Sigmoid colon (tissue), 7 donors: ENCODE measurements at places on chromosomes 2 and 18. TPM values are rescaled to one million over a fixed set of nuclear protein-coding genes. Genes with fewer than 3 reads are reported as not detected.

The BMPR2 gene
- total RNA-seq = 74.9 TPM

The ROCK1 gene
- total RNA-seq = 86.7 TPM

The DLGAP1 gene
- total RNA-seq = 1.5 TPM

The NEU2 gene
- not detected for total RNA-seq

DNA sequence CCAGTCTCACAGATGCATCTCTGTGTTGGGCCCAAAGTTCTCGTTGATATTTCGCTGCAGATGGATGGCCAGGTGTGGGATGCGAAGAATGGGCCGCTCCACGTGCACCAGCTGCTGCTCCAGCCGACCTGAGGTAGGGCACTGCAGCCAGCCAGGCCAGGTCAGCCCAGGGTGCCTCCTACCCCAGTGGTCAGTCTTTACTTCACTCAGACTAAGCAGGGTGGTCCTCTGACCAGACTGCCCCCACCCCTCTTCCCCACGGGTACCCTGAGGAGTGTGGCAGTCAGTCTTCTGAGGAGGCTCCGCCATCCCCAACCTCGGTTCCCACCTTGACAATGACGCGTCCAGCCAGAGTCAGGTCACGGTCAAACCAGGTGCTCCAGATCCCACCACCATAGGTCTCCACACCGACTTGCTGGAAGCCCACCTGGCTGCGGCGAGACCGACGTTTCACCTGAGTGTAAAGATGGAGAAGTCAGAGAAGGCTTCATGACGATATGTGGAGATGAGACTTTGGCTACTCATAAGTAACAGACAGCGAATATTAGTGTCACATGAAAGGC lies 1.7 kb downstream of the DNPEP start:
- no peak for DNase-seq

The ASAP2 gene
- 56.5 TPM for total RNA-seq

DNA sequence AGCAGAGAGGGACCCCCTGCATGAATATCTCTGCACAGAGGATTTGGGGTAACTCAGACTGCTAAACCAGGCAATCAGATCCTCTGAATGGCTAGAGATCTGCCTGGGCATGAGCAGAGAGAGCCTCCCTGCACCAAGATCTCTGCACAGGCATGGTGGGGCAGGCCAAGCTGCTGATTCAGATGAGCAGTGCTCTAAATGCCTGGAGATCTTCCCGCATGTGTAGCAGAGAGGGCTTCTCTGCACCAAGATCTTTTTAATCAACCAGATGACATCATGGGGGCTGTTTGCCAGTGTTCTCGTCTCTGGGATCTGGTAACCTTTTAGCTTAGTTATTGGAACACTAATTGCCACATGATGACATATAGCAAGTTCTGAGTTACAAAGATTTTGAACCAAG lies 301.3 kb upstream of the GALNT5 start:
- DNase-seq = no peak

The ALPI gene
- not detected for total RNA-seq

The EIF2AK3 gene
- 9.4 TPM for total RNA-seq

DNA sequence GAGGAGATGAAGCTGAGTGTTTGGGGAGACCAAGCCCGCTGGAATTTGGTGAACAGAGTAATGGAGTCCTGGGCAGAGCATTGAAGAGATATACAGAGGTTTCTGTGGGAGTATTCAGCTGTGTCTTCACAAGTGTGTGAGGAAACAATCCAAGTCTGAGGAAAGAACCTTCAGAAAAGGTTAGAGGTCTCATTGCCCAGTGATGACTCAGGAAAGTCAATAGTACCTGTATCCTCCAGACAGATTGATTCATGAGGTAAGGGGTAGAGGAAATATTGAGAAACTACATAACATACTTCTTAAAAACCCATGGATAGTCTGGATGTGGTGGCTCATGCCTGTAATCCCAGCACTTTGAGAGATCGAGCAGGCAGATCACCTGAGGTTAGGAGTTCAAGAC lies 392.3 kb downstream of the GALNT13 start:
- no peak for DNase-seq

The SRD5A2 gene
- total RNA-seq = not detected

The FARSB gene
- 15.2 TPM for total RNA-seq

DNA sequence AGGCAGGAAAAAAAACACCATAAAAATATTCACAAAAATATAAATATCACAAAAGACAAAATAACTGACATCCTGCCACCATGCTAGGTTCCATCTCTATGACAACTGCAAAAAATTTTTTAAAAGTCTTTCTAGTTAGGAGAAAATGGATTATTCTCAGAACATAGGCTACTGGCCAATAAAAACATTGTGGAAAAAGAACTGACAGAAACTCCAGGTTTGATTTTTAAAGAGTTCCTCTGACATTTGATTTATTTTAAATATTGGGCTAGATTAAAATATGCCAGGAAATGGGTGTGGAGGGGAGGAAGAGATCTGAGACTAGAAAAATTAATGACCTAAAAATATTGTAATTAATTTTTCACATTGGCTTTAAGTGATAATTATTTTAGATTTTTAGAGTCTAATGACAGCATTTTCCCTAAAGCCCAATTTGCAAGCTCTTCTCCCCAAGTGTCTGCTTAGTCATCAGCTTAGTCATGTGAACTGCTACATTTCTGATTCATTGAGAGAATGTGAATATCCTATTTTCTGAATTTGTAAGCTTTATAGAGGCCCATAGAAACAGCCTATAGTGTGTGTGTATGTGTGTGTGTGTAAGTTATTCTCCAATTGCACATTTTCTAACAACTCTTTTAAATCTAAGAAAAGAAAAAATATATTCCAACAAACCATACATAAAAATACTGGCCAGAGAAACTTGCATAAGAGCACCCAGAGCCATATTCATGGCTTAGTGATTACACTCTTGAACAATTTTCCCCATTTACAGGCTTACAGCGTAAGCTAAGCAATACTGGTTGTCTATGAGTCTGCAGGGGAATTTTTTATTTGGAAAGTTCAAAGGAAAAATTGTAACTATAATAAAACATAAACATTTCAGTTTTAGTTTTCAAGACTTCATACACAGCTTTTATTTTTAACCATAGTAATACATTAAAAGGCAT lies 48.4 kb downstream of the TMEFF2 start:
- no peak for DNase-seq

DNA sequence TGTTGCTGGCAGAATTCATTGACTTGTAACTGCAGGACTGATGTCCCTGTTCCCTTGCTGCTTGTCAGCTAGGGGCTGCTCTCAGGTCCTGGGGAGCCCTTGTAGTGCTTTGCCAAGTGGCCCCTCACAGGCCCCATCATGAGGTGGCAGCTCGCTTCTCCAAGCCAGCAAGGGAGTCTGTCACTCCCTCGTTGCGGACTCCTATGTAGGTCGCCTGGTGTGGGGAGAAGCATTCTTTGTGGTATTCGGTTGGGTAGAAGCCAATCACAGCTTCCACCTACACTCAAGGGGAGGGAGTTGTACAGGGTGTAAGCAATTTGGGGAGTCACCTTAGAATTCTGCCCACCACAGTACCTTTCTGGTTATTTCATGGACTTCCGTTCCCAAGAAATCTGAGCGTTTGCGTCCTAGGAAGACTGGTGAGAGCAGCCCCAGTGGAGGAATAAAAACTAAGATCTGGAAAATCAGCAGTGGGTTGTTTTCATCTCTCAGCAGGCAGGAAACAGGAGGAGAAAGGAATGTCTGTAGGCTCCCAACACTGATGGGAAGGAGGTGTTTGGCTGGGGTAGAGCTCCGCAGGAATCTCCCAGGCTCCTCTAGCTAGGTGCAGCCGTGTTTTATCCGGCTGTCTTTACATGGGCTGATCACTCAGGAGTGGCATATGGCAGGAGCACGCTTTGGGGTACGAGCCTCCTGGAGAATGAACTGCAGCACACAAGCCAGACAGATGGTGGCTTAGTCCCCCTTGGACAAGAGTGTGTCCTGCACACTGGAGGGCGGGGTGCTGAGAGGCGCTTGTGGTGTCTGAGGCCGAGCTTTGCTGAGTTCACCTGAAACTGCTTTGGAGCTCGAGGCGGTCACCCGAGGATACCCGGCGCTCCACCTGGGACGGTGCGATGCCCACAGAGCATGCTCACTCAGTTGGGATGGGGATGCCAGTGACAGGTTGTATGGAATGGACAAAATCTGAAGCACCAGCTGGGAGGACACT lies 58.3 kb downstream of the LDLRAD4 start:
- DNase-seq = no peak

DNA sequence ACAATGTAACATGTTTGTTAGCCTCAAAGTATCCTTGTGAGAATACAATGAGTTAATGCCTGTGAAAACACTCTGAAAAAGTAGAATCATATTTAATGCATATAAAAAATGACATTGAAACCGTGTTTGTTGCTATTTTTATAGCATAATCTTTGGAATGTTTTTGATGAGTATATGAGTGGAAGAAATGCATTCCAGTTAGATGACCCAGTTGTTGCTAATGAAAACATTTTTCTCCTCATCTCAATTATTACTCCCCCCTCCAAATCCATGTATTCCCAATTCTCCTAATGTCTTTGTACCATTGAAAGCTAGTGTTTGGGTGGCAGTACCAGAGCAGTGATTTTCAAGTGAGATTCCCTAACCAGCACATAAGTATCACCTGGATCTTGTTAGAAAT lies 67.1 kb upstream of the DSEL start:
- no peak for DNase-seq

DNA sequence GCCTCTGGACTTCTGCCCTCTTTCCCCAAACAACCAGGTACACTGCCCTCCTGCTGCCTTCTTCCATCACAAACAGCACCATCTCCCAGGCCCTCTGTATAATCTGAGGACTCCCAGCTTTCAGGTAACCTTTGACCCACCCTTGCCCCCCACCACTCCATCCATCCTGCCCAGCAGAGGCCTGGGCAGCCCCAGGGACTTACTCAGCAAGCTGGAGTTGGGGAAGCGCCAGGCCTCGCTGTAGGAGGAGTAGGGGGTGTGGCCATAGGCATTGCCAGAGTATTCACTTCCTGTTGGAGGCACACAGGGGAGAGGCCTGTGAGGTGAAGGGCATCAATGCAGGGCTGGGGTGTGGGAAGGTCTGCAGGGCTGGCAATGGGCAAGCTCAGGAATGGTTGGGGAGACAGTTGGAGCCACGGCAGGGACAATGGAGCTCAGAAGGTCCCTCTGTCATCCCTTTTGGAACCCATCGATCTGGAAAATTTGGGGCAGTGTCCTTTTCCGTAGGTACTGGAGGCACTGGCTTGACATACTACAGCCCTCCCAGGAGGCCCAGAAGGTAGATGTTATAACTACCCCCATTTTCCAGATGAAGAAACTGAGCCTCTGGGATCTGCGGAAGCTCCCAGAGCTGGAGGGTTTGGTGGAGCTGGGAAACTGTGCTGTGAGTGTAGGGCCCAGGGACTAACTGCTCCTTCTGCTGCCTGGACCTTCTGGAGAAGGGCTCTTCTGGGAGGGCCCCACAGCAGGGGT lies 46.3 kb downstream of the PSD4 start:
- DNase-seq = peak; percentile 83

DNA sequence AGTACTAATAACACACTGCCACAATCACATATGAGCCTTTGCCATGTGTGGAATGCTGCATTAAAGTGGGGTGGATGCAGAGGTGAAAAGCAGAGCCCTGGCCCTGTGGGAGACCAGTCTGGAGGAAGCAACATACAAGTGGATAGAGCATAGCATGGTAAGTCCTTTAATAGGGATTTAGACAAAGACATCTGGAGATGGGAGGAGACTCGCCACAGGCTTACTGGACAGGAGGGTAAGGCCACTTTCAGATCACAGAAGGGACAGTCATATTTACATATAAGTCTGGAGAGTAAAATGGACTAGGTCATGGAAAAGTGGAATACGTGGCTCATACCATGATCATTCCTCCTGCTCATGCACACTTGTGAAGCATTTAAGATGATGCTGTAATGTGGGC lies 84.3 kb downstream of the PPP1R1C start:
- DNase-seq = no peak

DNA sequence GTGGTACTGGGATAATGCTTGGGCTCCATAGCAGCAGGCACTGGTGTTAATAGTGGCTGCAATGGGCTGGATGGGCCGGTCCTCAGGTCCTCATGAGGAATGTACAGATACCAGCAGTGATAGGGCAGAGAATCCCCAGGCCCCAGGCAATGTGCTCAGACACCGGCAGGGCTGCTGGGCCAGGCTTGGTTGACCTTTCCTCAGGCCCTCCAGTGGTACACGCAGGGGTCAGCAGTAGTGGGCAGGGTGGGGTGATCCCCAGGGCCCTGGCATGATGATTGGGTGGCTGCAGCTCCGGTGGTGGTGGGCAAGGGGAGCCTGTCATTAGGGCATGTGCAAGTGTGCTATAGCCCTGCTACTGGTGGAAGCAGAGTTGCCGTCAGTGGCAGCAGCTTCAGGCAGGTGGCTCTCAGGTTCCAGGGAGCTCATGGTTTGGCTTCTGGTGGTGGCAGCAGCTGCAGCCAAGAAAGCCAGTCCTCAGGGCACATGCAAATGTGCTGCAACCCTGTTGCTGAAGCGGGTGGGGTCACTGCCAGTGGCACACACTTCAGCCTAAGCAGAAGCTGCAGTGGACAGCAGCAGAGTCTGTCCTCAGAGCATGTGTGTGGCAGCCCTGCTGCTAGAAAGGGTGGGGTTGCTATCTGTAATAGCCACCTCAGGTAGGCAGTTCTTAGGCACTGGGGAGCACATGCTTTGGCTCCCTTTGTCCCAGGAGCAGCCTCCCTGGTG lies 56.8 kb downstream of the CCNT2 start:
- no peak for DNase-seq

- no peak for DNase-seq
Observed at GRCh38 chr2:188272121-188272520, 19.6 kb upstream of the GULP1 start.

DNA sequence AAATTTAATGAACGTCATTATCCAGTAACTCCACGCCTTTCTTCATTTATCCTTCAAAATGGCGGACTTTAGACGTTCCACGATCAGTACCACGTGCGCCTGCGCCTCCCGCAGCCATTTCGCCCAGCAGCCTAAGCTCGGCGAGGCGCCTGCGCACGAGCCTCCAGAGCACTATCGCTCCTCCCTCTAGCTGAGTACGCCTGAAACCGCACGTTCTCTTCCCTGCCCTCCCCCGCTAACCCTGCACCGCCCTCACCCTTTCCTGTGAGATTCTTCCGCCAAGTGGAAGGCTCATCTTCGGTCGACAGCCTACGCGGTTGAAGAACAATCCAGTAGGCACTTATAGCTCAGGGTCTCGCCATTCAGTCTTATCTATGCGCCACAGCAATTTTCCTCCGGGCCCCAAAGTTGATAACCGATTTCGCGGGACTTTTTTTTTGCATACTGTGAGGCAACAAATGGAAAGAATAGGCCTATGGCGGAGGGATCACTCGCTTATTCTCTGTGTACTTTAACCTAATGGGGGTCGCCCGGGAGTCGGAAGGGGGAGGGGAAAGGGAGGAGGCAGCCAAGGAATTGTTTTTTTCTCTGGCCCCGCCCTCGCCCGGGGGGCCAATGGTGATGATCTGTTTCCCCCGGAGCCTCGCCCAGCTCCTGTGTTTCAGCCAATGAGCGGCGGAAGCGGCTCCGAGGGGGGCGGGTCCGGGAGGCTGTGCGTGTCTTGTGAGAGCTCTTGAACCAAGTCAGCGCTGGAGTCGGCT lies at the start of gene KDM3A:
Gene KDM3A (plus strand): TSS at position 741 of the 761 bp plus-strand sequence. CDS start 677 bp downstream, outside the sequence.
- peak; percentile 100 for DNase-seq

The UGT1A1 gene
- total RNA-seq = not detected

GRCh38 chr2:98804265-98804650 lies 73.3 kb upstream of the MGAT4A start:
- no peak for DNase-seq
